ENCODE measurements at places on chromosomes 4 and X.

DNA sequence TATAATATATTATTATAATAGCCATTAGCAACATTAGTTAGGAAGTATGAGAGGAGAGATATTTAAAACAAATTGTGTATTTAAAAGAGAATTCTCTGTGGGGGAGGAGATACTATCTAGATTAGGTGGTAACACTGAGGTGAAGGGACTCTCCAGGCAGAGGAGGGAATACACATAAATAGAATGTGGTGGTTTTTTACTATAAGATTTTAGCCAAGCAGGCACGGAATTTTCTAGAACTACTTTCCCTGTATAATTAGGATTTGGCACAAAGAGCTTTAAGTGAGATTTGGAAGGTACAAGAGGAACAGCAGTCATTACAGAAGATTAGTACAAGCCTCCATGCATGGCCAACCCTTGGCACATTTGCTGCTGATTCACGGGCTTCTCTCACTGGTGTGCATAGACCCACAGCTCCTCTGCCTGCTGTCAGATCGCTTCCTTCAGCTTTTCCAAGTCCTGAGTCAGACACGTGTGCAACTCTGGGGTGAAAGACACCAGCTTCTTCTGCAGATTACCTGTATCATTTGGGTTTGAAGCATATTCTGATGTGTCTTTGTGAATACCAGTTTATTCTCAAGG, 685.5 kb downstream of the KCTD8 start:
- no peak for DNase-seq

DNA sequence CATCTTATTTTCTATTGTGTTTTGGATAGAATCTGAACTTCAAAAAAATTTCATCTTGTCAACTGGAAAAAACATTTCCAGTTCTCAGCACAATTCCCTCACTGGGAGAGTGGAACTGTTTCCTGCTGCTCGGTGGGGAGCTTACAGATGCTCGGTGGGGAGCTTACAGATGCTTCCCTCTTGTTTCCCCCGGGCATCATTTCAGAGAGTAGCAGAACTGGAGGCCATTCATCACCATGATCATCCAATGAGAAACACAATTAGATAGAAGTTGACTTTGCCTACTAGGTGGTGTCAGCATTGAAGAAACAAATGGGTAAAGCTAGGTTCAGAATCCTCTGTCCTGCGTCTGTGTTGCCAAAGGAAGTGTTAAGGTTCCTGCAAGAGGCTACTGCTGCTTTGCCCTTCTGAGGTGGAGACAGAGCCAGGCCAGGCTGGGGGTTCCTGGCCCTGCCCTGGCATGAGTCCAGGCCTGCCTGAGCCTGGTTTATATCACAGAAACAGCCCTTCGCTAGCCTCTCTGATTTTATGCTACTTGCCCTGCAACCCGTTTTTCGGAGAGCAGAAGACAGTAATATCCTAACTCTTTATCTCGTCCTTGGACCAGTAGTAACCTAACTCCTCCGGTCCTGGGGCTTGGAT, 70.6 kb downstream of the TAPT1 start:
- DNase-seq = no peak

- DNase-seq = no peak
Measured at GRCh38 chr4:153169776-153170175, 34.5 kb upstream of the TRIM2 start.

- DNase-seq = no peak
Measured at GRCh38 chr4:48149827-48150370, 15.8 kb upstream of the TXK start.

- no peak for DNase-seq
Measured at GRCh38 chrX:8815460-8816065, 14.4 kb upstream of the FAM9A start.

DNA sequence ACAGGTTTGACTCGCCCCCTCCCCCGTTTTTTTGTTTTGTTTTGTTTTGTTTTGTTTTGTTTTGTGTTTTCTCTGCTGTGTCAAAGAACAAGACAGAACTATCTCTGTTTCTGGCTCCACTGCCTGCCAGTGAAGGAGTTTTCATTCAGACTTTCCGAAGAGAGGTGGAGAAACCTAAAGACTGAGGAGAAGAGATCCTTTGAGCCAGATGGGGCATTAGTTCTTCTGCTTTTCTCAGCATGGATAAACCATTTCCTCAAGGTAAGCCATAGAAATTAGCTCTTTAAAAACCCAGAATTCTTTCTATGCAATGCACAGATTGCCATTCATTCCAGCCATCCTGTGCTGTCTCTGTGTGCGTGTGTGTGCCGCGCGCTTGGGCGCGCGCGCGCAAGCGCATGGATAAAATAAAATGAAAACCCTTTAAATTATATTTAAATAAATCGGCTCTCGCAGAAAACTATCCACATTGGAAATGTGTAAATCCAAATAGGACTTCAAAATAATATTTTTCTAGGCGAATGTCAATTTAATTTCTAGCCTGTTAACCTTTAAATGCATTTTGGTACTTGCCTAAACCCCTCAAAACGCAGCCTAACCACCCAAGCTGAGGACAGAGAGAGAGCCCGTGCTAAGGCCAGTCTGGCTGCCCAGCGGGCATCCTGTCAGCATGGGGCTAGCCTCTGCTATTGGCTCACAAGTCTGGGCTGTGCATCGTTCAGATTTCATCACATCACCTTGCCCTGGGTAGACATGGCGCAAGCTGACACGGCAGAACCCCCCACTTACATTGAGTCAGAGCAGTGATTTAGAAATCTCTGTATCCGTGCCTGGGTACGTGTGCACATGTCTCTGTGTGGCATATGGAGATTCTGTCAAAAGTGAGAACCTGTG, 113.0 kb upstream of the VAMP7 start:
- no peak for DNase-seq

DNA sequence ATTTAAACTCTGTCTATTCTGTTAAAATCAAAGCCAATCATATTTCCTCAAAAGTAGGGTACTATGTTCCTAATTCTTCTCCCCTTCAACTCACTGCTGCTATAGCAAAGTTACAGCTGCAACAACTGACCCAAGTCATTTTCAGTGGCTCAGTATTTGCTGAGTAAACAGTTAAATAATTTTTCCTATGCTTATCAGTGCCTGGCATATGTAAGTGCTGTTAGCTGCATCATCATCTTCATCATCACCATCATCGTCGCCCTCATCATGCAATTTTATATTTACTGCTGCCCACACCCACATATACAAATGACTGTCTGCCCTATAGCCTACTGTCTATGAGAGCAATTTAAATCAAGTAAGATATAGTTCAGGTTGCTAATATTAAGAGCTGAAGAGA, 21.9 kb downstream of the COQ2 start:
- no peak for DNase-seq

DNA sequence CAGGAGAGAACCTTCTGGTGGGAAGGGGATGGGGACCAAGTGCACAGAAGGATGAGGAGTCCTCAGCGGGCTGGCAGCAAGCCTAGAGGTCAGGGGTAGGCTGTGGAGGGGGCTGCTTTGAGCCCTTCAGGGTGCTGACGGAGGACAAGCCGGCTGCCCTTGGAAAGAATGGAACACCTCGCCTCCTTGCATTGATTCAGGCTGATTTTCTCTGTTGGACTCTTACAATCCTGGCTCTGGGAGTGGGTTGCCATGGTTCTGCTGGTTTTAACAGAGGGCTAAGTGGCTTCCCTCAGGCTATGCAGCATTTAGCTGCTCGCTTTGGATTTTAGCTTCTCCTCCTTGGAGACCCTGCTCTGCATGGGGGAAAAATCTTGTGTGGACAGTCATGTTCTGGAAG, 49.4 kb upstream of the CHRNA9 start:
- DNase-seq = no peak

- DNase-seq = no peak
Measured at GRCh38 chr4:6658209-6658595, 17.7 kb downstream of the MRFAP1 start.

DNA sequence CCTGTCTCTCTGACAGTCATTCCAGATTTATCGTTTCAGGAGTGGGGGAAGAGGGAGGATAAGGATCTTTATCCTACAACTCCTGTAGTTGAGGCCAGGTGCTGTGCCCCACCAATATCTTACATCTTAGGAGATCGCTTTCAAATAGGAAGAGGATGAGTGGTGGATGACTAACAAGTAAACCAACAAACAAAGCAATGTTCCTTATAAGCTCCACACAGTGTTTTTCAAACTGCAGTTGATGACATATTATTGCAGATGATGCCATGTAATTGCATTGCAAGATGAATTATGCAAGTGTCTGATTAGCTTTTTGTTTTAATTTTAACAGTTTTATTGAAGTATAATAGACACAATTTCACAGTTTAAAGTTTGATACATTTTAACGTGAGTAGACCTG, 35.8 kb upstream of the TMEM164 start:
- no peak for DNase-seq

DNA sequence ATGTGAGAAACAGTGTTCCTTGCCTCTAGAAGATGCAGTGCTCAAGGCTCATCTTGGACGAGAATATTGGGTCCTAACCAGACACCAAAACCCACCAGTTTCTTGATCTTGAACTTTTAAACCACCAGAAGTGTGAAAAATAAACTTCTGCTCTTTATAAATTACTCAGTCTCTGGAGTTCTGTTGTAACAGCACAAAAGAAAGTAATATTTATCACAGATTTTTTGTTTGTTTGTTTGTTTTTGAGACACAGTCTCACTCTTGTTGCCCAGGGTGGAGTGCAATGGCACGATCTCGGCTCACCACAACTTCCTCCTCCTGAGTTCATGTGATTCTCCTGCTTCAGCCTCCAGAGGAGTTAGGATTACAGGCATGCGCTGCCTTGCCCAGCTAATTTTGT, 371.1 kb upstream of the NDST4 start:
- DNase-seq = no peak

All from stimulated activated CD8-positive, alpha-beta memory T cell treated with anti-CD3 and anti-CD28 coated beads, Interleukin-7, amount 100 ng/mL, for 1 hour (primary cell).